CD4-positive, alpha-beta T cell treated with Interleukin-6 for 4 hours (primary cell): ENCODE measurements at places on chromosomes 16 and 17.

- DNase-seq = no peak
These were observed 3.6 kb downstream of the C17orf58 start for GRCh38 chr17:67992548-67993152.

- DNase-seq = no peak
These were observed 126.4 kb downstream of the C16orf78 start for GRCh38 chr16:49499869-49500610.

DNA sequence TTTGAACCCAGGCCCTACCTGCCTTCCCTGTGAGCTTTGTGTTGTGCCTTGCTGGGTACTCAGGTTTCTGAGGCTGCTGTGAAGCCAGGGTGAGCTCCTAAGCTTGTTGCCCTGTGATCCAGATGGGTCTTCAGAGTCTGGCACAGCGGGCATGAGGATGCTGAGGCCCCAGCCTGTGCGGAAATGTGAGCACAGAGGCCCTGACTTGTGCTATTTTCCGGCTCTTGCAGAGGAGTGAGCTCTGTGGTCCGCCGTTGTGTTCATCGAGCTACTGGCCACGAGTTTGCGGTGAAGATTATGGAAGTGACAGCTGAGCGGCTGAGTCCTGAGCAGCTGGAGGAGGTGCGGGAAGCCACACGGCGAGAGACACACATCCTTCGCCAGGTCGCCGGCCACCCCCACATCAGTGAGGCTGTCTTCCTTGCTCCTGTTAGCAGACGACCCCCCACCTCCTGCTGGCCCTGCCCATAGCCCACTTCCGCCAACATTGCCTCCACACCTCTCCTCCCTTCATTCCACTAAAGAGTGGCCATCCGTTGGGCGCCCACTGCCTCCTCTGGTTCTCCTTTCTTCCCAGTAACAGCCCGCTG lies 2.7 kb downstream of the PHKG2 start:
- DNase-seq = no peak

DNA sequence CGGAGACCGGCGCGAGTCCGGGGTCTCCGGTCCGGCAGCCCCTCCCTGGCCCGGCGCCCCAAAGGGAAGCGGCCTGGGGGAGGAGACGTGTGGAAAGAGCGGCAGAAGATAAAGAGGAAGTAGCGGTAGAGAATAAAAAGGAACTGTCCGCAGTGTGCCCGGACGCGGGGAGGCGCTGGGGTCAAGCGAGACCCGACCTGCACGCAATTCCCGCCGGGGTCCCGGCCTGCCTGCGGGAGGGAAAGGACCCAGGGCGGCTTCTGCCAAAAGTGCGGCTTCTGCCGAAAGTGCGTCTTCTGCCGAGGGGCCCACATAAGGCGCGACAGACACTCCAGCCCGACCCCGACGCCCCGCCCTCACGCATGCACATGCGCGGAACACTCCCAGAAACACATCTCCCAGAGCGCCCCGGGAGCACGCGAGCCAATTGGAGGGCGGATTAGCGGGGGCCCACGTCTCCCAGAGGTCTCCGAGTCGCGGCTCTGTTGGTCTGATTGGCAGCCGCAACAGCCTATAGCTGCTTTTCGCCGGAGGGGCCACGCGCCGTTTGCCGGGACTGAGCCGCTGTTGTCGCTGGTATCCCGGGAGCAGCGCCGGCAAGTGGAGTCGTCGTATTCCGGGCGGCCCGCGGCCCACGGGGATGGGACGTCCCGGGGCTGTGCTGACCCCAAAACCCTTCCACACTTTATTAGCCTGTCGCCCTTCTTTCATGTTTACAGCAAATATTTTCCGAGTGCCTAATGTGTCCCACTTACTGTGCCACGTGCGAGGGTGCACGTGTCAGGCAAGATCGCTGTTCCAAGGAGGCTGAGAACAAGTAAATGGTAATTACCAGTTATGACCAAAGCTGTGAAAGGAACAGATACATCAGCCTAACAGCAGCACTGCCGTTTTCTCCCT lies 8.0 kb upstream of the MEFV start:
- peak; percentile 98 for DNase-seq

- peak; percentile 84 for DNase-seq
These were observed 14.4 kb downstream of the MIS12 start for GRCh38 chr17:5500589-5501391.

DNA sequence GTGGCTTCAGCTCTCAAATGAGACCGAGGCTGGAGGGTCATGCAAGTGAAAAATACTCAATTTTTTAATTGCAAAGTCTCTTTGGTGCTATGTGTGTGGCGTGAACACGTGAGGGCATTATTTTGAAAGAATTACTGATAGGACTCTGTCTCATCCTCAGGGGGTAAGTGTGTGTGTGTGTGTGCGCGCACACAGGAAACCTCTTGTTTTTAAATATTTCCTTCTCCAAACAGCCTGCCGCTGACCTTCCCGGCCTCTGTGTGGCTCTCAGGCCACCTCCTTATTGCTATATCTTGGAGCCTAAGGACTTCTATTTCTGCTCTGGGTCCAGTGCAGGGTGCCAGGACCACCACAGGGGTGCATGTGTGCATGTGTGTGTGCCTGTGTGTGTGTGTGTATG lies 99.7 kb downstream of the CMIP start:
- no peak for DNase-seq

DNA sequence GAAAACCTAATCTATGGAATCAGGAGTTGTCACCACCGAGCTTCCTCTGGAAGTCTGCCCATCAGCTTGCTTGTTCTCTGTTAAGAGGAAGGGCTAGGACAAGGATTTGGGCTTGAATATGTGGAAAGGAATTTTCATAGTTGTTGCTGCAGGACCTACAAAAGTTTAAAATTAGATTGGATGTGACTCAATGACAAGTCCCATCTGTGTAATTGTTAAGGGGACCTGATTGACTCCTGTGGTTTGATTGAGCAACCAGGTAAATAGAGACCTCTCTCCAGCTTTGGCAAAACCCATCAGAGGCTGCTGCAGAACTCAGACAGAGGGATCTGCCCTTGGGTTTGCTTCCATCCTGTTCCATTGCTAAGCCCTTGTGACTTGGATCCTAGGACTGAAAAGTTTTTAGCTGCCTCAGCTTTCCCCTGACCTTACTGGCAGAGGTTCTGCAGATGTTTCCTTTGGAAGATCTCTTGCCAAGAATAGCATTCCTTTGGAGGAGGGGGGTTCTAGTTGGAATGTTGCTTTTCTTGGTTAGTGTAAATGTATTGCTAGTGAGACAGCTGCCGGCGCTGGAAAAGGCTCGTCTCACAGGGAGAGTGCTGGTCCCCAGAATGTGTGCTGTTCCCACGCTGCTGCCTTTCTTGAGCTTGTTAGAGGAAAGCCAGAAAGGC lies 50.0 kb downstream of the SF3B3 start:
- no peak for DNase-seq

DNA sequence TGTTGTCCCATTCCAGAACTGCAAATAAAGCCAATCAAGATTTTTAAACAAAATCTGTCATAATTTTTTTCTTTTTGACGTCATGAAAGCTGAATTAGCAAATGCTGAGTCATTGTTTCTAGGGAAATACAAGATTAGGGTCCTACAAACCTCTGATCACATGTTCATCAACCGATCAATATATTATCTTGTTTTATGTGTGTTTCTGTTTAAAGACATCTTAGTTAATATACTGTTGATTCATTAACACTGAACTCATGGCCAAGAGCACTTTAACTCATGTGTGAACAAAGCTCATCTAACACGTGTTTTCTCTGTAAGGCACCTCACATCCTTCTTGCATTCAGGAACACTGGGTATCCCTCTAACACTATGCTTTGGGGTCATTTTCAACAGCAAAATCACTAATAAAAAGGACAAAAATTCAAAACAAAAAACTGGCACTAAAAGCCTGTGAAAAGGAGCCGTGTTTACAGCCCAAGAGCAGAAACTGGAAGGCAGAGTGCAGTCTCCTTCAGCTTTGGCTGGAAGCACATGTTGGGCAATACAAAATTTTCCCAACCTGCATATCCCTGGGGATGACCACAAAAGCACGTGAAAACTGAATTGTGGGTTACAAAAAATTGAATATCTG lies 102.5 kb downstream of the PARN start:
- no peak for DNase-seq

GRCh38 chr16:30874244-30874820 lies 19.5 kb downstream of the BCL7C start:
- DNase-seq = no peak

DNA sequence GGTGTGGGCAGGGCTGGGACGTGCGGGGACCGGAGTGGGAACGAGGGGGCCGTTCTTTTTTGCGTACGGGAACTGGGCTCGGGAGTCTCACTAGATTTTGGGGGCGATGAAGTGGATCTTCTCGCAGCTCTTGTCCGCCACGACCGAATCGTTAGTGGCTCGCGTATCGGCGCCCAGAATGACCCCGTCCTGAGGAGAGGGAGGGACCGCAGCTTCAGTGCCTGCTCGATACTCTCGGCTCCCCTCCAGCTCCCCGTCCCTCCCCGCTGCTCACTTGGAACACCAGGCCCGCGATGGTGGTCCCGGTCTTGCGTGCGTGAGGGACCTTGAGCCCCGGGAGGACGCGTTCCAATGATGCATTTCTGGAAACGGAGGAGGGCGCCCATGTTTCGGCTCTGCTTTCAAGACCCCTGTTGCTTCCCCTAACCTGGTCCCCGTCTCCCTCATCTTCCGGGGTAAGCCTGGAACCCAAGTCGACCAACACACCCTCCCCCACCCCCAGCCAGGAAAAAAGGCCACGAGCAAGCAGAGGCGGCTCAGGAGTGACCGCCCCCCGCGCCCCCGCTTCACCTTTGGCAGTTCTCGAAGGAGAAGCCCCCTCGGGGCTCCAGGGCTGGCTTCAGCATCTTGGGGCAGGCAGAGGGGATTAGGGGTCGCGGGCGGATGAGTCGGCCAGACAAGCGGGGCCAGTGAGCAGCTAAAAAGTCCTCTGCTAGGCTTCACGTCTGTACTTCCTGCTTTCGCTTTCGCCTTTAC lies at the start of gene PSMB10:
Gene PSMB10 (minus strand): TSS at position 727 of the 756 bp plus-strand sequence. CDS start 101 bp downstream, at position 626.
- DNase-seq = peak; percentile 65

DNA sequence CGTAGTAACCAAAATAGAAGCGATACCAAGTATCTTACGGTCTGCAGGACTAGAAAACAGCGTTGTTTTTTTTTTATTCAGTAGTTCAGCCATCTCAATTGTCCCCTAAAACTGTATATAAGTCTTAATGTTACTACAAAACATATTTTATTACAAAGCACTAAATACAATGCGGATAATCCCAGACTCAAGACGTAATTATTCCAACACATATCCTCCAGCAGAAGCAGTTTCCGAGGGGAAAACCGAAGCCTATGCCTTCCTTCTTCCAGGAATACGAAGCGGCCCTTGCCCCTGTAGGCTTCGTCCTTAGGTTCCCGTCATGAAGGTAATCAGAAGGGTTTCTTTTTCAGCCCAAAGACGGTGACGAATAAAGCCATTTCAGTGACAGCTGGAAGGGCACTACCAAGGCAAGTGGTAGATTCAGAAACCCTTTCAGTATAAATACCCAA lies 2.3 kb downstream of the TMEM107 start:
- DNase-seq = no peak

GRCh38 chr17:43020030-43020621 lies 2.1 kb downstream of the VAT1 start:
- DNase-seq = no peak

DNA sequence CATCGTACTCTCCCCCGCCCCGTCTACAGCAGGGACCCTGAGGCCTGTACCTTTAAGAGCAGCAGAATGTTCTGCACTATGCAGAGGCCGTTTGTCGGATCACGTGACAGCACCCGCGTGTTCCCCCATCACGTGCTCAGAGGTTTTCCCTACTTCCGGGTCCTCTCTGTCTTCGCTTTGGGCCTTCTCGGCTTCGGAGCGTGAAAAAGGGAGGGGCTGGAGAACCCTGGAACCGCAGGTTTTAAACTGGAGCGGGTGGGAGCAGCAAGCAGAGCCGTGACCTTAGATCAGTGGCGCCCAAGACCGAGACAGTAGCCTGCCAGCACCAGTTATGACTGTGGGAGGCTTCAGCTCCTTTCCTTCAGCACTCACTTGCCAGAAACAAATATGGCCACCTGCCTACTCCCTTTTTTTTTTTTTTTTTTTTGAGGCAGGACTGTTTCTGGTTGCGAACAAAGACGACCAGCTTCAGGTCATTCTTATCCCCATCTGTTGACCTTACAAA lies at the start of gene CLN3:
Gene CLN3 (minus strand): TSS at position 105 of the 505 bp plus-strand sequence. CDS start 315 bp downstream, outside the sequence.
- DNase-seq = peak; percentile 89

DNA sequence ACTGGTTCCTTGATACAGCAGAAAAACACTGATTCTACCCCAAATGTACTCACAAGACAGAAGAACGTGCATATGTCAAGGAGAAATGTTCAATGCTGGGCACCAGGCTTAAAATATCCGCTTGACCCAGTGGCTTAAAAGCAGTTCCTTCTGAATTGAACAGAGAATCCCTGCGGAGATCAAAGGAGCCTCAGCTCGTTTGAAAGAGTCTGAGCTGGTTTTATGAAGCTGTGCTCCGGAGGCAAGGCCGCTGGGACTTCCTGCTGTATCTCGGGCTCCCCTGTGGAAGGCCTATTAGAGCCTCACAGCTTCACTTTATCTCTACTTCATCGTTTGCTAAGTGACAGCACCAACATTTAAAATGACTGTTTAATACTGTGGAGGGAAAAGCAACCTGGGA lies 2.2 kb downstream of the LMF1 start:
- DNase-seq = peak; percentile 21

- DNase-seq = no peak
These were observed 9.5 kb downstream of the LRRC36 start for GRCh38 chr16:67336116-67336515.

DNA sequence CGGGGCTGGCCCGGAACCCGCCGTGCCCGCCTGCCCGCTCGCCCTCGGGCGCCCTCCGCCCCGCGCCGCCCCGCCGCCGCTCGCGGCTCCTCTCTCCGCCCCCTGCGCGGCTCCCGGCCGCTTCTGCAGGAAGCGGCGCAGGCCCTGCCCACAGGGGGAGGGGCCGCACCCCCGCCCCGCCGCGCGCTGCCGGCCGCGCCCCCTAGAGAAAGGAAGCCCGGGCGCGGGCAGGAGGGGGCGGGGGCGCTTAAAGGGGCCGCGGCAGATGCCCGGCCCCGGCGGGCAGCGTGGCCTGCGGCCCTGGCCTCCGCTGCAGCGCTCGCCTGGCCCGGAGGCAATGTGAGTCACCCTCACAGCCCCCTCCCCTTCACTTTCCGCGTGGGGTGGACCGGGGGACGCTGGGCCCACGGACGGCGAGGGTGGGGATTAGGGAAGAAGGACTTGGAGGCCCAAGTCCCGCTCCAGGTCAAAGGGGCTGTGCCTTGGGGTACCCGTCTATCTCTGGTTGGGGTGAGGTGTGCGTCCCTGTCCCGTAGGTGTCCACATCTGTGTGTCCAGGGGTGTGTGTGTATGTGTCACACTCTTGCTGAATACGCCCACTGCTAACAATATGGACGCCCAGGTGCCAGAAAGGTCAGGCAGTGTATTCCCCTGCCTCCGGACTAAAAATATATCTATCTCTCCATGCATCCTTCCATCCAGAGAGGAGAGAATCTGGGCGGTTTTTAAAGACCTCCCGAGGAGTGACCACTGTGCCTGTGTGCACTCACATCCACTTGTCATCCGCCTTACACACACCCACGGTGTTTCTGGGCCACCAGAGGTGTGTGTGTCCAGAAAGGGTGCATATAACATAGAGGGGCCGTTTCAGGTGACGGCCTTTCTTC lies at the start of gene GIT1:
Gene GIT1 (minus strand): TSS at position 125 of the 887 bp plus-strand sequence. CDS start 270 bp downstream, outside the sequence.
- DNase-seq = peak; percentile 90

- DNase-seq = no peak
These were observed 190.9 kb upstream of the CACNG5 start for GRCh38 chr17:66643815-66644710.
